Tibial nerve (tissue), 4 donors: ENCODE measurements at places on chromosomes 1 and 21. TPM values are rescaled to one million over a fixed set of nuclear protein-coding genes. Genes with fewer than 3 reads are reported as not detected.

The NTMT2 gene
- not detected for total RNA-seq

DNA sequence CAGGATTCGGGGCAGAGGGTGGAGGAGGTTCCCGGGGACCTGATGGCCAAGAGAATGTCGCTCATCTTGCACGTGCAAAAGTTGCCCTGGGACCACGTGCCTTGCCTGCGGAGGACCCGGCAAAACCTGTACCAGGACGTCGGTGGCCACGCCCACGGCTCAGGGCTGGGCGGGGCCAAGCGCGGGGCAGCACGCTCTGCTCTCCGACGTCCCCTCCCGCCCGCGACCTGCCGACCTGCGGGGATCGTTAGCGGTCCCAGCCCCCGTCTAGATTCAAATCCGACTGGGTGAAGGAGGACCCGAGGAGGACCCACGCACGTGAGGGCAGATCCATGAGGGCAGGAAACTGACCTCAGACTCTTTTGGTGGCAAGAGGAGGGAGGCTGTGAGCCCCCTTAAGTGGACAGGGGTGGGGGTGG lies at the start of gene C1orf167:
Gene C1orf167 (plus strand): TSS at position 206 of the 419 bp plus-strand sequence. CDS start 2,208 bp downstream, outside the sequence.
- no peaks in the 10 kb centered on the region for H3K27me3 ChIP-seq
- H3K4me1 ChIP-seq = no peaks in the 10 kb centered on the region
- no peak within 1 kb of the TSS for H3K27ac ChIP-seq

GRCh38 chr1:76381450-76382097 lies 307.0 kb downstream of the ST6GALNAC3 start:
- H3K4me3 ChIP-seq = no peak overlapping the region
- no peaks in the 10 kb centered on the region for H3K36me3 ChIP-seq
- no peak overlapping the region for H3K27ac ChIP-seq
- peak; percentile 9 for DNase-seq

The YARS1 gene
- 54.4 TPM for total RNA-seq

The SSBP3 gene
- total RNA-seq = 70.2 TPM

GRCh38 chr1:42163114-42163513 lies 1.4 kb downstream of the GUCA2A start:
- no peaks in the 10 kb centered on the region for H3K27me3 ChIP-seq
- peaks cover 9% of the 10 kb centered on the region for H3K4me1 ChIP-seq
- DNase-seq = no peak
- no peak overlapping the region for H3K4me3 ChIP-seq
- no peak overlapping the region for H3K27ac ChIP-seq

DNA sequence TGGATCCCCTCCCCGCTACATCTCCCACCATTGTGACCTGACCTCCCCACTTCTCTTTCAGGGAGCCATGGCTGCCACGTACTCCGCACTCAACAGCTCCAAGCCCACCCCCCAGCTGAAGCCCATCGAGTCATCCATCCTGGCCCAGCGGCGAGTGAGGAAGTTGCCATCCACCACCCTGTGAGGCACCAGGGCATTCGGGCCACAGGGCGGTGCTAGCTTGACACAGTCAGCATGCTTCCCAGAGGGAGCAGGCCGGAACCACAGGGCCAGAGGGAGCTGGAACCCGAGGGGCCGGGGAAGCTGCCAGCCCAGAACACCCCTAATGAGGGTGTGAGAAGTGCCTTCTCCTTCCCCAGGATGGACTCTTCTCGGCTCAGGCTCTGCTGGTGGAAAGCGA lies 44.5 kb downstream of the RPS6KA1 start:
- no peaks in the 10 kb centered on the region for H3K36me3 ChIP-seq
- no peaks in the 10 kb centered on the region for H3K27me3 ChIP-seq
- H3K4me1 ChIP-seq = no peaks in the 10 kb centered on the region
- DNase-seq = no peak
- H3K4me3 ChIP-seq = no peak overlapping the region

- H3K27me3 ChIP-seq = no peaks in the 10 kb centered on the region
- no peak for DNase-seq
- H3K36me3 ChIP-seq = no peaks in the 10 kb centered on the region
- no peak overlapping the region for H3K4me3 ChIP-seq
Measured at GRCh38 chr1:225629483-225629882, 23.4 kb downstream of the ENAH start.

The KRTAP13-4 gene
- not detected for total RNA-seq

GRCh38 chr1:54649130-54649898 lies 7.7 kb downstream of the MROH7 start:
- no peak overlapping the region for H3K27ac ChIP-seq
- H3K4me1 ChIP-seq = no peaks in the 10 kb centered on the region
- H3K4me3 ChIP-seq = no peak overlapping the region
- no peak for DNase-seq
- no peaks in the 10 kb centered on the region for H3K36me3 ChIP-seq

The AHDC1 gene
- total RNA-seq = 30.2 TPM

The LAX1 gene
- total RNA-seq = 0.39 TPM

The MOB3C gene
- 22.3 TPM for total RNA-seq

GRCh38 chr1:11174261-11174942 lies 14.8 kb upstream of the ANGPTL7 start:
- DNase-seq = no peak
- no peaks in the 10 kb centered on the region for H3K27me3 ChIP-seq
- H3K27ac ChIP-seq = no peak overlapping the region

DNA sequence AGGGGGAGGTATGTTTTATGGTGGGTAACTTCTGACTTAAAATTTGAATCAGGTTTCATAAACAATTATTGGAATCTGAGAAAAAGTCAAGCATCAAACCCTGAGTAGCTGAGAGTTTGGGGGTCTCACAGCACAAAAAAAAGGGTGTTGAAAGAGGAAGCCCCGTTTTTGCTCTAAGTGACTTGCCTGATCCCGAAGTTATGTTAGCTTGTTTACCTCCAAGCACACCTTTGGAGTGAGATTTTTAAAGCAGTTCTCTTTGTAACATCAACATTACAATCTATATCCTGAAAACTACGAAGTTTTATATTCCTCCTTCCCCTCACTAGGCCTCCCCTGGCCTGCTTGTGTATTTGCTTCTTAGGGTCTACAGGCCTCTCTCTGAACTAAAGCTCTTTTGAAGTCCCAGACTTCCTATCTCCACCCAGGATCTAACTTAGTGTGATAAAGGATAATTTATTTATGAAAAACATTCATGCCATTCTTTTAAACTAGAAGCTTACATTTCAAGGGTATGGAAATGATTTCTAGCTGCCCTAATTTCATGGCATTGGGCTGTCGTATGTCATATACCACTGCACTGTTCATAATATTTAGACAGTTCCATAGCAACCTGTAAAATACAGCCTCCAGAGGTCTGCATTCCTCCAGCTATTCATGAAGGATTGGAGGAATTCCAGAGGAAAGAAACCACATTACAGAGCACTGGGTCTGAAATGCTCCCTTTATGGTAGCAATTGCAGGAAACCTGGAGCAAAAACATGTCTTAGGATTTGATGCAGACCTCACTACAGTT lies 36.1 kb upstream of the RGS1 start:
- H3K36me3 ChIP-seq = no peaks in the 10 kb centered on the region
- peak overlapping the region; percentile 70 for H3K27ac ChIP-seq
- H3K4me3 ChIP-seq = no peak overlapping the region

DNA sequence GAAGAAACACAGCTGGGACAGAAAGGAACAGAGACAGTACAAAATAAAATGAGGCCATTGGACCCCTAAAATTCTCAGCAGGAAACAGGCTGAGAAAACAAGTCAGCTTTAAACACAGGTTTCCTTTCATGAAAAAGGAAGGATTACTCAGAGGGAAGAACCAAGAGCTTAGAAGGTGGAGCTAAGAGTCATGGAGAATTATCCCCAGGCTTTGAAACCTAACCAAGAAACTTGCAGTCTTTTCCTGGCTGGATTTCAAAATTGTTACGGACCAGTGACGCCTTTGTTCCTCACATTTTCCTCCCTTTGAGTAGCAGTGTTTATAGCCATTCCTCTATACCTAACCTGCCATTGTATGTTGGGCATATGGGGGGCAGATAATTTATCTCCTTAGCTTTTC lies 8.8 kb downstream of the HMGB4 start:
- H3K27ac ChIP-seq = no peak overlapping the region
- no peaks in the 10 kb centered on the region for H3K4me1 ChIP-seq

GRCh38 chr1:186076006-186076405 lies 299.0 kb downstream of the TPR start:
- H3K4me1 ChIP-seq = no peaks in the 10 kb centered on the region
- H3K27ac ChIP-seq = no peak overlapping the region
- H3K27me3 ChIP-seq = no peaks in the 10 kb centered on the region
- no peak overlapping the region for H3K4me3 ChIP-seq
- H3K36me3 ChIP-seq = no peaks in the 10 kb centered on the region

The SAMD13 gene
- not detected for total RNA-seq

DNA sequence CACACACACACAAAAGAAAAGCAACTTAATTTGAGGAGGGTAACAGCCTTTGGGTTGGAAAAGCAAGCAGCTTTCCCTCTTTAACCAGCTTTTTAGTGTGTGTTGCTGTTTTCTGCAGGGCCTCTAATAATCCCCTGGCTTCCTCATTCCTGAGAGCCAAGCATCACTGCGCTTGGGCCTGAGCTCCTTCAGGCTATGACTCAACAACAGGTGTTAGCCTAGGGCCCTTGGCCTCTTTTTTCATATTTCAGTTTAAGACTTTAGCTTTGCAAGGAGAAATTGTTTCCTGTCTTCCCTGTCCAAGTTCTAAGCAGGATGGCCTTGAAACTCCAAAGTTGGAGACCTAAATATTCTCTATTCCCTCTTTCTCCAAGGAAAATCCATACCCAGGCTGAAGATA lies 26.2 kb upstream of the SNX27 start:
- H3K27ac ChIP-seq = no peak overlapping the region
- no peak for DNase-seq
- no peaks in the 10 kb centered on the region for H3K27me3 ChIP-seq
- no peaks in the 10 kb centered on the region for H3K4me1 ChIP-seq
- no peak overlapping the region for H3K4me3 ChIP-seq

The CASQ2 gene
- total RNA-seq = 7.3 TPM

The NHLH1 gene
- total RNA-seq = not detected

DNA sequence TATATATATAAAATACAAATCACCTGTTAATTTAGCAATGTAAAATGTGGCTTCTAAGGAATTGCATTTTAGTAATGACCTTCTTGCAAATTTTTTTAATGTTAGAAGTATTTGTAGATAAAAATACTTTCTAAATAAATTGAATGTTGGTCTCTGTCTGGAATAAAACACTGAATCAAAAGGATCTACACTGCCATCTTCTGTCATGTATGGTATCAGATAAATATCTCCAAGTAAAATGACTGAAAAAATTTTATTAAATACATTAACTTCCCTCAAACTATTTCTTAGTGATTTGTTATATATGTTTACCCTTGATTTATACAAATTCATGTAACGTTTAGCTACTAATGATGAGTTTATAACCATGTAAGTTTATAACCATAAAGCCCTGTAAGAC lies 2029.3 kb downstream of the MRPL39 start:
- no peaks in the 10 kb centered on the region for H3K4me1 ChIP-seq
- no peak overlapping the region for H3K27ac ChIP-seq
- H3K27me3 ChIP-seq = no peaks in the 10 kb centered on the region

DNA sequence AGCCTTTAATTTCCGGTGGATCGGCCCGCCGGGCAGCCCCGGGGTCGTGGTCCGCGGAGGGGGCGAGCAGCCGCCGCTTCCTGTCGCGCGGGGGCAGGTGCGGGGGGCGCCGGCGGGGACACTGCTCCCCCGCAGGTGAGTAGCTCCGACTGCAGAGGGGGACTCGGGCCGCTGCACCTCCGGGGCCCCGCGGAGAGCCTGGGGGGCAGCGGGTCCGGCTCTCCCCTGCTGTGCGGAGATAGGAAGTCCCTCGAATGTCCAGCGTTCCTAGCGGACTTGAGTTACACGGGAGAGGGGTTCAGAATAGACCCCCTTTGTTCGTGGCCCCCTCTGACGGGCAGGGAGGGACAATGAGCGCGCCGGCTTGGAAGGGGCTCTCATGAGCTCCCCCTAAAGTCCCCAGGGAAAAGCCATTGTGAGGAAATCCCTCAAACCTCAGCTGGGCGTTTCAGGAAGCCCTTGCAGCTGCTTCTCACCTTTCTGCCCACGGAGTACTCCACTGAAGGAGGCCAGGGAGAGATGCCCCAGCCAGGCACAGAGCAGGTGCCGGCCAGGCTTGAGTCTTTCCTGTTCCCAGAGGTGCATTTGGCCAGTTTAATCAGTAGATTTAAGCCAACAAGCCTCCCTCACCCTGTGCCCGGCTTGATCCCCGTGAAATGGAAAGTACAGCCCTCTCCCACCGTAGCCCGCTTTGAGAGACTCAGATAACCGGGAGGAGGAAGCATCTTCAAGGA lies 925 bp downstream of the PDE9A start:
- no peak for DNase-seq
- H3K27ac ChIP-seq = peak overlapping the region; percentile 92
- H3K36me3 ChIP-seq = no peaks in the 10 kb centered on the region
- H3K27me3 ChIP-seq = no peaks in the 10 kb centered on the region
- no peaks in the 10 kb centered on the region for H3K4me1 ChIP-seq
- peak overlapping the region; percentile 45 for H3K4me3 ChIP-seq

- peaks cover 86% of the 10 kb centered on the region for H3K4me1 ChIP-seq
- peak overlapping the region; percentile 96 for H3K27ac ChIP-seq
- H3K4me3 ChIP-seq = no peak overlapping the region
Measured at GRCh38 chr1:150552911-150553289, 3.7 kb downstream of the ADAMTSL4 start.

GRCh38 chr21:14121719-14122118 lies 89.0 kb downstream of the LIPI start:
- H3K27me3 ChIP-seq = no peaks in the 10 kb centered on the region
- no peak for DNase-seq
- no peaks in the 10 kb centered on the region for H3K36me3 ChIP-seq

- DNase-seq = no peak
- no peaks in the 10 kb centered on the region for H3K27me3 ChIP-seq
- H3K27ac ChIP-seq = no peak overlapping the region
- no peak overlapping the region for H3K4me3 ChIP-seq
Measured at GRCh38 chr1:54859700-54860391, 27.1 kb downstream of the DHCR24 start.

DNA sequence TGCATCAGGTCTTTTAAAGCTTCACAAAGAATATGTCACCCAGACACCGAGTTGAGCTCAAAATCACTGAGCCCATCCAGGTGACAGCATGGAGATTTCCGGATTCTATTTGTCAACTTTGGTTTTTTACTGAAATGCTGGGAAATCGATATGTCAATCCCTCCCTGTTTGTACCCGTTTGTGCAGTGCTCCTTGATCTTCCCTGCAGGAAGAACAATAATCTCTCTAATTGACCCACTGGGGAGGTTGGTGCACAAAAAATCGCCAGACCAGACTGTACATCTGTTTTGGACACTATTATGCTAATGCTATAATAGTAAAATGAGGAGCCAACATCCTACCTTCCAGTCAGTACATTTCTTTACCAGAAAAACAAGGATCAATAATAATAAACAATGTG lies 1.8 kb downstream of the BARHL2 start:
- H3K36me3 ChIP-seq = no peaks in the 10 kb centered on the region
- H3K27ac ChIP-seq = no peak overlapping the region
- DNase-seq = no peak
- H3K4me3 ChIP-seq = no peak overlapping the region

The ADGRL4 gene
- total RNA-seq = 19.0 TPM
